Fibroblast of skin of scalp (primary cell): ENCODE measurements at places on chromosomes 11 and 22.

GRCh38 chr11:65915101-65915820 is 3.6 kb downstream of the C11orf68 start:
- no peak for DNase-seq

DNA sequence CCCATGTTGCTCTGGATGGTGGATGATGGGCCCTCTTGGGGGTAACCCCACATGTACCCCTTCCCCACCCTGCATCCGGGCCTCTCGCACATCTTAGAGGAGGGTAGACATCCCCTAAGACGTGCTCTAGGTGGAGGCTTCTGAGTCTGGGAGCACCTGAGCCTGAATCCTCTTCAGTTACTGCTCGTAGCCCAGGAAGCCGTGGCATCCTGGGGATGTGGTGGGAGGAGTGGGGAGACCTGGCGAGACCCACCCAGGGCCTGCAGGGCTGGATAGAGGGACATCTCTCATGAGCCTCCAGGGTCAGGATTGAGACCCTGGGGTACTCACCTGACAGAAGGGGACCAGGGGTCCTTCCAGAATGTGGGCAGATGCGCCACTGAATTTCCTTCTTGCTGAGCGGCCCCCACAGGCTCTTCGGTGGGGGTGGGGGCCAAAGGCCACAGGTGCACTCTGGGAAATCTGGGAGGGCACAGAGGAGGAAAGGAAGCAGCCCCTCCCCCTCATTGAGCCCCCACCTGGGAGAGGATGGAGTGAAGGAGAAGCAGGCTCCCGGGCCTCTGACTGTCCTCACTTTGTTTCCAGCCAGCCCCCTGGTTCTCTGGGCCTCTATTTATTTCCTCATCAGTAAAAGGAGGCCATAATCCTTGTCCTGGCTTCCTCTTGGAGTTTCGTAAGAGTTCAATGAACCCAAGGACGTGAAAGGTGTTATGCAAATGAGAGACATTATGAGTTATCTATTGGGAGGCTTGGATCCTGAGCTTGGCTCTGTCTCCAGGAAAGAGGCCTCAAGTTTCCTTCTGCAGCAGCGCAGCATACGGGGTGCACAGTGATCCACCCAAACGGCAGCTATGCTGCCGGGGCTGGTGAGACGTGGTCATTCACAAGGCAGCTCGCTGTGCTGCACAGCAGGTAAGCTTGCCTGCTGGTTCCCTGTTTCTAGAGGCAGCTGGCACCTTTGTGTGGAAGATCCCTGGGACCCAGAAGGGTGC is 31.2 kb downstream of the KCNJ4 start:
- no peak for DNase-seq

DNA sequence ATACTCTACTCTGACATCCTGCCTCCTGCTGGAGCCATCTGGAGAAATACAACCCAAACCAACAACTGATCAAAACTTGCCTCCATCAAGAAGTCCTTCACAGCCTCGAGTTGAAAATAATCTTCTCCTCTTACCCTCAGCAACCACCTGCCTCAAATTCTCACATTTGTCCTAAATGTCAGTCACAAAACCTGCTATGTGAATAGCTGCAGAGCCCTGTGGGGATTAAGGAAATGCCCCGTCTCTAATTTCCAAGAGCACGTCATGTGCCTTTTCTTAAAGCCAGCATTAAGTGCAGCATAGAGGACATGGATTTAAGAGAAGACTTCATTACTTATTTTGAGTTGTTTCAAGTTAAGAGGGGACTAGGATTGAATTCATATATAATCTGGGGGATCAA is 105.9 kb downstream of the TRPC6 start:
- DNase-seq = no peak

- peak; percentile 78 for DNase-seq
Observed at GRCh38 chr22:35894937-35895708, 133.5 kb downstream of the RBFOX2 start.

GRCh38 chr22:40651563-40652501 is 15.3 kb upstream of the MRTFA start:
- DNase-seq = peak; percentile 99

- DNase-seq = no peak
Observed at GRCh38 chr11:105192115-105192514, 52.5 kb upstream of the CARD18 start.

- DNase-seq = no peak
Observed at GRCh38 chr11:38330578-38330977, 1732.5 kb upstream of the RAG2 start.

DNA sequence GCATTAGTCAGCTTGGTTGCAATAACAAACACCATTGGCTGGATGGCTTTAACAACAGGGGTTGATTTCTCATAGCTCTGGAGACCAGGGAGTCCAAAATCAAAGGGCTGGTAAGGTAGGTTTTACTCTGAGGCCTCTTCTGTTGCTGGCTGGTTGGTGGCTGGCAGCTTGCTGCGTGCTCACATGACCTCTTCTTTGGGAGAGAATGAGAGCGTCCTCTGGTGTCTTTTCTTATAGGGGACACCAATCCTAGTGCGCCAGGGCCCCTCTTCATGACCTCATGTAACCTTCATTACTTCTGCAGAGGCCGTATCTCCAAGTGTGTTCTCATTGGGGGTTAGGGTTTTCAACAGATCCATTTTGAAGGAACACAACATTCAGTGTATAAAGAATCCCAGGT is 1308.3 kb downstream of the TBC1D22A start:
- DNase-seq = no peak

GRCh38 chr11:57487920-57488659 is 27.4 kb downstream of the SLC43A1 start:
- no peak for DNase-seq

DNA sequence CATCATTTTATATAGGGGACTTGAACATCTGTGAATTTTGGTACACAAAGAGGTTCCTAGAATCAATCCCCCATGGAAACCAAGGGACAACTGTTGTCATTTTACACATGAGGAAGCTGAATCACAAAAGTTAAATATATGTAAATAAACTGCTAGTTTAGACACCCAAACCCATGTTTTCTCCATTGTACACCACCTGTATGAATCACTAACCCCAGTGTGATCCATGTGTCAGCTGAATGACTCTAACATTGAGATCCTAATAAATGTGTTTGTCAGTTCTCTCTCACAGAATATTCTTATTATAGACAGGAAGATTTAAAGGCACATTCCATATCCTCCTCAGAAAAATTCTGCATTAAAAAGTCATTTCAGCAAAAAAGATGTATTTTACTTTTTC is 83.3 kb downstream of the ATG16L2 start:
- no peak for DNase-seq

GRCh38 chr11:8223513-8223900 is 40.2 kb downstream of the LMO1 start:
- DNase-seq = peak; percentile 29

DNA sequence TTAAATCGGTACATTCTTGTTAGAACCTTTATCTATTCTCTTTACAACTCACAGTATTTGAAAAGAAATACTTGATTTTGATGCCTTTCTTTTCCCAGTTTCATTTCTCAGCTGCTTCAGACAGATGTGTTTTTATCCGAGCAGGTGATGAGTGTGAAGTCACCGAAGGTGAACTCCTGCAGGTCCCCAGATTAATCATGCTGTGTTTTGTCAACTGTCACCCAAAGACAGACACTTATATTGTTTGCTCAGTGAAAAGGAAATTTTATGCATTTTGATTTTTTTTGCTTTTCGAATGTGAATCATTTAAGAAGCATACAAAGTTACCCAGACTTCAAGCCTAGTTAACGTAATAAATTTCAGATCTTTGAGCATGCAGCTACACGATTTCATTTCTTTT is 7.8 kb upstream of the TMPRSS13 start:
- DNase-seq = no peak

DNA sequence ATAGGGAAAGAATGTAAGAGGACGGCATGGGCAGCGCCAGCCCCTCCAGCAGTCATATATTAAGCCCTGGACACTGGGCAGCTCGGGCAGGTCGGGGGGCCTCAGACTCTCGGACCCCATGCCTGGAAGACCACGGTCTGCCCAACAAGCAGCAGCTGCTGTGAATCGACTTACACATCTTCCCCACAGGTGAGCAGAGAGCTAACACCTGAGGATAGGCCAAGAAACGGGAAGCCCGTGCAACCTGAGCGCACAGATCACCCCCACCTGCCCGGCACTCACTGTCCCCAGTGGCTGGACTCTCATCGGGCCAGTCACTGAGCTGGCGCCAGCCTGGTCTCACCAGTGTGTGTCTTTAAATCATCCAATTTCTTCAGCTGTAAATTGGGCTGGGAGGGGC is 4.7 kb upstream of the TCF20 start:
- DNase-seq = no peak

- DNase-seq = no peak
Observed at GRCh38 chr11:121117788-121118187, 16.7 kb downstream of the TECTA start.

DNA sequence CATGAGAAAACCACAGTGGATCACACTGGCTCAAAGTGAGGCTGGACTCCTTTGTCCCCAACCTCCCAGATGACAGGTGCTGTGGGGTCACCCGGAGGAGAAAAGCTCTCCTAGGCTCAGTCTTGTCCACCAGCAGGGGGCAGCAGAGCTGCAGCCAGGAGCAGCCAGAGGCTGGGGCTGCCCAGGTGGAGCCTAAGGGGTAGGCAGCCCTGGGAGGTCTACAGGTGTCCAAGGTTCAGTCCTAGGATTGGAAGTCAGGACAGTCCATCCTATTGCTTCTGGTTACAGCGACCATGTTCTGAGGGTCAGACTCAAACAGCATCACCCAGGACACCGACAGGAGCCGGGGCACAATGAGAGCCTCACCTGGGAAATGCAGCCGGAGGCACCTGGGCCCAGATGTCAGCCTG is 77.6 kb upstream of the IGLL5 start:
- peak; percentile 31 for DNase-seq

DNA sequence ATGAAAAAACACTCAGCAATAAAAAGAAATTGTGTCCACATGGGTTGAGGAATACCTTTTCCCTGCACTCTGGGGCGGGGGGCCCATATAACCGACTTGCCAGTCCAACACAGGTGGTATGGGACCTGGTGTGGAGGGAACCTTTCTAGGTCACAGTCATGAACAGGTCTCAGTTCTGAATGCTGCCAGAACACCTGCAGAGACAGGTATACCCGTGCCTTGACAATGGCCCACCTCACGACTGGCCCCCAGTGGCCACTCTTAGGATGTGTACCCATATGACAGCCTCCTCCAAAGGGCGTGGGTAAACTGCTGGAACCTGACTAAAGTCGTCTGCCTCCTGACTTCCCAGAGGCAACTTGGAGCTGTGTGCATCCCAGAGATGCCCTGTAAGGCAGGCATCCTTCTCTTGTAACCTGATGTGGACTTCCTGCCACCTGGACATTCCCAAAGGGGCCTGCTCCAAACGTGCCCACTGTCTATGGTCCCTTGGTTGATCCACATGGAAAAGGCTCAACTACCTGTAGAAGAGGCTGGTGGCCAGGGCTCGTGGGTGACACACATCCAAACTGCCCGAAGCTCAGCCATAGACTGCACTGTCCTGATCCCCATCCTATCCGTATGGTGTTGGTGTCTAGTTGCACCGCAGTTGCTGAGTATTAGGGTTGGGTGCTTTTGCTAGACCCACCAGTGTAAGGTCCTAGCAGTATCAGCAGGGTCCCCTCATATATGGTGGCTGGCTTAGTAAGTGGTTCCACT is 859.3 kb downstream of the BRD1 start:
- no peak for DNase-seq

GRCh38 chr11:3002351-3002861 is 10.3 kb upstream of the NAP1L4 start:
- DNase-seq = no peak

DNA sequence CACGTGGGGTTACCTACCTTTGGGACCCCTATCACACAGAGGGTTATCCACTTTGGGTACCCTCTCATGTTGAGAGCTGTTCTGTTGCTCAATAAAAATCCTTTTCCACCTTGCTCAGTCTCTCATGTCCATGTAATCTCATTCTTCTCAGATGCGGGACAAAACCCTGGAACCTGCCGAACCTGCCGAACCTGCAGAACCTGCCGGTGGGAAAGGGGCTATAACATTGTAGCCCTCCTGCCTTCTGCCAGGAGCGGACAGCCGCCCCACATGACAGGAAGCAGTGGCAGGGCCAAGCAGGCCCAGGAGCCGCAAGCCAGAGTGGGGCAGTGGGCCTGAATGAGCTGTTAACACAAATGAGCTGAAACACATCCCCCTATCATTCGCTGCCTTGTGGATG is 18.1 kb downstream of the NPAT start:
- no peak for DNase-seq

GRCh38 chr22:49663311-49663711 is 164.4 kb downstream of the BRD1 start:
- DNase-seq = no peak

DNA sequence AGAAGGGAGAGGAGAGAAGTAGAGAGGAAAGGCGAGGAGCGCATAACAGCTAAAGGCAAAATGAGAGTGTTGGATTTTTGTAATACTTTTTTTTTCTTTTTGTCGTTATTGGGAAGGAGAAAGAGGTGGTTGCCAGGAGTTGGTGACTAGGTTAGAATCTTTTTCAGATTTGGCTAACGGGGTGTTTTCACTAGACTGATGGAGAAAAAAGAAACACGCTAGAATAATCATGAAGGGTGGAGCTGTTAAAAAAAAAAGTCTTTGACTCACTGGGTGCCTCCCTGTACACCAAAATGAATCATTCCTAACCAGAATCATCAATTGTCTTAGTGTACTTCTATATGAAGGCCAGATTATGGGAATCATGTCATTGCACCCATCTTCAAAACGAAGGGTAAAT is 12.7 kb downstream of the BLID start:
- DNase-seq = peak; percentile 51

DNA sequence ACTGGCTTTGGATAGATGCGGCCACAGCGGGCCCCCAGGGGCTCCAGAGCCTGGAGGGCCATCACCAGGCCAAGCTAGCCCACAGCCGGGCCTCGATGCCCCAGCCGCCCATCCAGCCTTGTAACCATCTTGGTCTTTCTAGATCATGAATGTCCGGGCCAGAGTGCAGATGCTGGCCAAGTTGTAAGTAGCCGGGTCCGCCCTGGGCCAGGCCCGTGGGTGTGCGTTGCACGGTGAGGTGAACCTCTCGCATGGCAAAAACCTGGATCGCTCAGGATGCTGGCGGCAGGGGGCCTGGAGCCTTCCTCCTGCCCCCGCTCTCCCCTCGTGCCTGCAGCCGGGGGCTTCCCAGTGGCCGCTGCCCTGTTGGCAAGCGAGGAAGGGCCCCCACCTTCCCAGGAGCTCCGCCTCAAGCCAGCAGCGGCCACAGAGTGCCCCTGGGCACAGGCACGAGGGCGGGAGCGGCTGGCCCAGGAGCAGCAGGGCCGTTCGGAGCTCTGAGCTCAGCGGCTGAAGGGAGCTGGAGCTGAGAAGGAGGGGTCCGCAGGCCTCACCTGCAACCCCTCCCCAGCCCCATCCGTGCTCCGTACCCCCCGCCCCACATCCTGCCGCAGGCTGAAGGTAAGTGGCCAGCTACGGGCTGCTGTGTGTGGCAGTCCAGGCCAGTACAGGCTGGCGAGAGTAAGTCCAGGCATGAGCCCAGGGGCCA is 10.9 kb upstream of the MRPL23 start:
- no peak for DNase-seq
